ENCODE measurements at places on chromosomes 16 and 17. TPM values are rescaled to one million over a fixed set of nuclear protein-coding genes. Genes with fewer than 3 reads are reported as not detected.

GRCh38 chr17:49753959-49754391 is 10.0 kb downstream of the FAM117A start:
- no peak for DNase-seq
- H3K27ac ChIP-seq: no peak overlapping the region
- H3K27me3 ChIP-seq: no peaks in the 10 kb centered on the region
- H3K4me1 ChIP-seq: peaks cover 65% of the 10 kb centered on the region

DNA sequence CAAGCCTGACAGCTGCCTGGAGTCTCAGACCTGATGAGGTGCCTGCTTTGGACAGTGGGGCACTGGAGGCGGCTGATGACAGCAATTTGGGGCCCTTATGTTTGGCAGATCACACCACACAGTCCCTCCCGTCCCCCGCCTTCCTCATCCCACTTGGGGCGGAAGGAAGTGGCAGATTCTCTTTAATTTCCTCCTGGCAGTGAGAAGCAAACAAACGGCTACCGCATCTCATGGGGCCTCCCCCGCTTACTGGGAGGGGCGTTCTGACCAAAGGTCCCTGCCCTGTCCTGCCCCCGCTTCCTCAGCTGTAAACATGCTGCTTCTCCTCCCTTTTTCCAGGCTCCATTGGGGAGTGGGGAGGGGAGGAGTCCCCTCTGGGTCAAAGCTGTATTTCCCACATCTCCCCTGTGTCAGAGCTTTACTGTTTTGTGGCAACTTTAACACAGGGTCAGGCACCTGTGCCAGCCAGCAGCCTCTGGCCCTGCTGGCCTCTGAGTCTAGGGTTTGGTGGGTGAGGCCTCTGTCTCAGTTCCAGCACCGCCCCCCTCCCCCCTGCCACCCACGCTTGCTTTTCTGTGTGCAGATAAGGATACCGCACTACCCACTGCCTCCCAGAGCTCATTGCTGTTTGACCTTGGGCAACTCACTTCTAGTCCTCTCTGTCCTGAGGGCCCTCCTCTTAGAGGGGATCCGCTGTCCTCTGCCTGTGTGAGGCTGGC is 5.4 kb upstream of the NFATC3 start:
- peak overlapping the region; percentile 66 for H3K4me3 ChIP-seq
- peak; percentile 89 for DNase-seq
- peaks cover 91% of the 10 kb centered on the region for H3K4me1 ChIP-seq
- H3K36me3 ChIP-seq: peaks cover 65% of the 10 kb centered on the region

- H3K36me3 ChIP-seq: peaks cover 11% of the 10 kb centered on the region
- H3K27ac ChIP-seq: peak overlapping the region; percentile 25
- H3K4me3 ChIP-seq: no peak overlapping the region
- H3K27me3 ChIP-seq: no peaks in the 10 kb centered on the region
Measured at GRCh38 chr17:80964544-80964856, 27.1 kb upstream of the CHMP6 start.

DNA sequence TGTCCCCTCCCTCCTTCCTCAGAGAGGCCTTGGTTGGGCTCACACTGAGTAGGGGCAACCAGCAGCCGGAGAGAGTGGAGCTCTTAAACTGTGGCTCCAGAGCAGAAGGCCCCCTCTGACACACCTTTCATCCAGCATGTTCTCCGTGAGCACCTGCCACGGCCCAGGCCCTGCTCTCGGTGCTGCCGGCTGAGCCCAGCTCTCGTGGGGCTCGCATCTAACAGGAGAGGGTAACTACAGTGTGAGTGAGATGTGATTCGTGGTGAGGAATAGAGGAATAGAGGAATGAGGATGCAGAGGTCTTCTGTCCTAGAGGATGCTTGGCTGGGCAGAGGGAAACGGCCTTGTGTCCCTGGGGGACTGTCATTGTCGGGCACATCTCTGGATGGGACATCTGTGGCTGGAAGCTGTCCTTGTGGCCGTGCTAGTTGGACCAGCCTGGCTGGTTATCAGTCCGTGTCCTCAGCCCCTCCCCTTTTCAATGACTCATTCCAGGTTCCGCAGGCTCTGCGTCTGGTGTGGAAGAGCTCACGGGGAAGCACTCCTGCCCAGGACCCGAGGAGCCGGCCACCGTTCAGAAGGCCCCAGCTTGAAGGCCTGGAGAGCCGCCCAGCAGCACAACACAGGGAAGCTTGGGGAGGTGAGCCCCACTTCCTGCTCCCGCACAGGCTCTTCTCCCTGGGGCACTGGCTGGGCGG is 11.9 kb upstream of the DNASE1 start:
- no peak overlapping the region for H3K27ac ChIP-seq
- peaks cover 21% of the 10 kb centered on the region for H3K36me3 ChIP-seq
- DNase-seq: no peak
- H3K27me3 ChIP-seq: no peaks in the 10 kb centered on the region
- H3K4me1 ChIP-seq: peaks cover 10% of the 10 kb centered on the region
- no peak overlapping the region for H3K4me3 ChIP-seq

DNA sequence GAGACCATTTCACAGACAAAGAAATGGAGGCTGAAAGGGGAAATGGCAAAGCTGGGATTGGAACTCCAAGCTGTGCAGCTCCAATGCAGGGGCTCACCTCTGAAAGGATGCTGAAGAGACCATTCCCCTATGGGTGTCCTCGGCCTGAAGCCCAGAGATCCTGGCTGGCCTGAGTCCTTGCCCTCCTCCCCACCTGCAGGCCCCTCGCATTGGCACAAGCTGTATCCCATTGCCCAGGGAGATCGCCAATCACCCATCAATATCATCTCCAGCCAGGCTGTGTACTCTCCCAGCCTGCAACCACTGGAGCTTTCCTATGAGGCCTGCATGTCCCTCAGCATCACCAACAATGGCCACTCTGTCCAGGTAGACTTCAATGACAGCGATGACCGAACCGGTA is 2.6 kb downstream of the CA7 start:
- H3K27me3 ChIP-seq: peaks cover 37% of the 10 kb centered on the region
- DNase-seq: no peak
- no peaks in the 10 kb centered on the region for H3K36me3 ChIP-seq
- peaks cover 26% of the 10 kb centered on the region for H3K4me1 ChIP-seq
- H3K27ac ChIP-seq: no peak overlapping the region

GRCh38 chr16:89144681-89145080 is 26.9 kb upstream of the CDH15 start:
- H3K27ac ChIP-seq: no peak overlapping the region
- peaks cover 33% of the 10 kb centered on the region for H3K36me3 ChIP-seq
- no peak overlapping the region for H3K4me3 ChIP-seq

GRCh38 chr16:57992084-57992483 is 8.4 kb downstream of the ZNF319 start:
- no peak overlapping the region for H3K4me3 ChIP-seq
- peaks cover 22% of the 10 kb centered on the region for H3K4me1 ChIP-seq
- DNase-seq: no peak

- H3K27ac ChIP-seq: no peak overlapping the region
- DNase-seq: no peak
- no peaks in the 10 kb centered on the region for H3K36me3 ChIP-seq
- peaks cover 8% of the 10 kb centered on the region for H3K27me3 ChIP-seq
- H3K4me1 ChIP-seq: peaks cover 20% of the 10 kb centered on the region
Measured at GRCh38 chr17:10126616-10127501, 71.5 kb downstream of the GAS7 start.

GRCh38 chr16:968620-969019 is 2.2 kb downstream of the LMF1 start:
- H3K27ac ChIP-seq: no peak overlapping the region
- H3K4me3 ChIP-seq: peak overlapping the region; percentile 62
- no peak for DNase-seq
- peaks cover 3% of the 10 kb centered on the region for H3K27me3 ChIP-seq
- peaks cover 29% of the 10 kb centered on the region for H3K4me1 ChIP-seq

GRCh38 chr16:89183975-89184676 is 12.6 kb downstream of the CDH15 start:
- H3K4me3 ChIP-seq: no peak overlapping the region
- peaks cover 5% of the 10 kb centered on the region for H3K4me1 ChIP-seq
- no peak overlapping the region for H3K27ac ChIP-seq
- no peak for DNase-seq
- H3K27me3 ChIP-seq: no peaks in the 10 kb centered on the region

GRCh38 chr17:7478276-7479212 is 887 bp downstream of the ZBTB4 start:
- peaks cover 20% of the 10 kb centered on the region for H3K36me3 ChIP-seq
- no peaks in the 10 kb centered on the region for H3K27me3 ChIP-seq
- H3K4me3 ChIP-seq: peak overlapping the region; percentile 94
- H3K4me1 ChIP-seq: peaks cover 71% of the 10 kb centered on the region
- DNase-seq: peak; percentile 74

- H3K27me3 ChIP-seq: peaks cover 15% of the 10 kb centered on the region
- H3K27ac ChIP-seq: no peak overlapping the region
- no peak for DNase-seq
- H3K4me3 ChIP-seq: no peak overlapping the region
- H3K36me3 ChIP-seq: no peaks in the 10 kb centered on the region
- H3K4me1 ChIP-seq: peaks cover 8% of the 10 kb centered on the region
Measured at GRCh38 chr17:79029327-79030009, 5.5 kb downstream of the C1QTNF1 start.

- no peak for DNase-seq
- peaks cover 20% of the 10 kb centered on the region for H3K4me1 ChIP-seq
- no peak overlapping the region for H3K4me3 ChIP-seq
- H3K36me3 ChIP-seq: peaks cover 18% of the 10 kb centered on the region
- H3K27me3 ChIP-seq: no peaks in the 10 kb centered on the region
Measured at GRCh38 chr16:88655053-88655732, 4.3 kb upstream of the CYBA start.

DNA sequence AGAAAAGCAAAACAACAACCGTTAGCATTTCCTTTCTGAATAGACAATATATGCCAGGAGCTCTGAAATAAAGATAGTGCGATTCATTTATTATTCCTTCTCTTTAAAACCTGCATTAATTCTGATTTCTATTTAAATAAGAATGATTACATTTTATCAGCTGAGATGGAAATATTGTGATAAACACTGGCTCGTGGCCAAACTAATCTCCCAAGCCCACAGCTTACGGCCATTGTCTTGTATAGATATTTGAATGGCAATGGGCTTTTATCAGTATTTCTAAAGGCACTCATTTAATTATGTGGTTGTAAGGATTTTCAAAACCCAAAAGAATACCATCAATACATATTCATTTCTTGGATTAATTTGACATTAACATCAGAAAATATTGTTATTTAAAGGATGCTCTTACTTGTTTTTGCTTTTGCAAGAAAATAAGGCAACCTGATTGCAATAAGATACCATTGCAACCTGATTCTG is 123.7 kb upstream of the IRX5 start:
- H3K4me3 ChIP-seq: no peak overlapping the region
- H3K27ac ChIP-seq: no peak overlapping the region
- H3K27me3 ChIP-seq: no peaks in the 10 kb centered on the region
- no peak for DNase-seq
- no peaks in the 10 kb centered on the region for H3K36me3 ChIP-seq

DNA sequence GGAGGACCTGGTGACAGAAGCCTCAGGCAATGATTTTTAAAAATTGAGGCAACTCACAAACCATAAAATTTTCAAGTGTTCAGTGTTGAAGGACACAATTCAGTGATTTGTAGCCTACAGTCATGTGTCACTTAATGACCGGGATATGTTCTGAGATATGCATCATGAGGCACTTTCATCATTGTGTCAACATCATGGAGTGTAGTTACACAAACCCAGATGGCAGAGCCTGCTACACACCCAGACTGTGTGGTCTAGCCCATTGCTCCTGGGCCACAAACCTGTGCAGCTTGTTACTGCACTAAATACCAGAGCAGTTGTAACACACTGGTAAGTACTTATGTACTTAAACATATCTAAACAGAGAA is 1.6 kb downstream of the PRSS41 start:
- H3K27ac ChIP-seq: no peak overlapping the region
- DNase-seq: no peak
- H3K36me3 ChIP-seq: no peaks in the 10 kb centered on the region

GRCh38 chr16:78584213-78584860 is 484.9 kb downstream of the WWOX start:
- no peaks in the 10 kb centered on the region for H3K36me3 ChIP-seq
- H3K27me3 ChIP-seq: no peaks in the 10 kb centered on the region
- H3K27ac ChIP-seq: no peak overlapping the region
- DNase-seq: no peak
- no peaks in the 10 kb centered on the region for H3K4me1 ChIP-seq

GRCh38 chr17:76645481-76645880 is 1.9 kb upstream of the ST6GALNAC1 start:
- H3K27me3 ChIP-seq: peaks cover 14% of the 10 kb centered on the region
- no peak for DNase-seq
- H3K36me3 ChIP-seq: peaks cover 3% of the 10 kb centered on the region
- no peak overlapping the region for H3K4me3 ChIP-seq
- no peak overlapping the region for H3K27ac ChIP-seq

- no peak overlapping the region for H3K27ac ChIP-seq
- no peaks in the 10 kb centered on the region for H3K4me1 ChIP-seq
- DNase-seq: no peak
- H3K4me3 ChIP-seq: no peak overlapping the region
- H3K36me3 ChIP-seq: no peaks in the 10 kb centered on the region
- H3K27me3 ChIP-seq: peaks cover 3% of the 10 kb centered on the region
Measured at GRCh38 chr17:10247810-10248209, 49.4 kb upstream of the GAS7 start.

- no peak for DNase-seq
- H3K27me3 ChIP-seq: peaks cover 8% of the 10 kb centered on the region
- no peaks in the 10 kb centered on the region for H3K4me1 ChIP-seq
- no peak overlapping the region for H3K27ac ChIP-seq
Measured at GRCh38 chr17:81179861-81180260, 13.8 kb upstream of the AATK start.

DNA sequence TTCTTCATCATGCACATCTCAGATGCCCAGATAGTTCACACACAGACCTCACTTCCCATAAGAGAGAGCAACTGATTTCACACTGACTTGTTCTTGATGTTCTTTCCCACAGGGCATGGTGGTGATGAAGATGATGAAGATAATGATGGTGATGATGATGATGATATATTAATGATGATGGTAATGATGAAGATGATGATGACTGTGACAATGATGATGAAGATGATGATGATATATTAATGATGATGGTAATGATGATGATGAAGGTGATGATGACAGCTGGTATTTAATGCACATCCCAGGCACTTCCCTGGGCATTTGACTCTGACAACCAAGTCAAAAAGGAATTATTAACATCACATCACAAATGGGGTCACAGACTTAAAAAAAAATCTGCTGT is 225.2 kb downstream of the MAF start:
- H3K4me1 ChIP-seq: peaks cover 8% of the 10 kb centered on the region
- H3K4me3 ChIP-seq: no peak overlapping the region
- H3K36me3 ChIP-seq: peaks cover 4% of the 10 kb centered on the region
- DNase-seq: no peak
- H3K27me3 ChIP-seq: peaks cover 4% of the 10 kb centered on the region
- no peak overlapping the region for H3K27ac ChIP-seq

GRCh38 chr16:80583466-80583865 is 42.7 kb downstream of the DYNLRB2 start:
- no peak overlapping the region for H3K27ac ChIP-seq
- H3K4me3 ChIP-seq: no peak overlapping the region
- peak; percentile 51 for DNase-seq
- H3K27me3 ChIP-seq: peaks cover 21% of the 10 kb centered on the region
- peaks cover 76% of the 10 kb centered on the region for H3K4me1 ChIP-seq

- no peaks in the 10 kb centered on the region for H3K4me1 ChIP-seq
- no peak for DNase-seq
- H3K4me3 ChIP-seq: no peak overlapping the region
- H3K27me3 ChIP-seq: no peaks in the 10 kb centered on the region
- H3K27ac ChIP-seq: no peak overlapping the region
Measured at GRCh38 chr16:65728167-65728566, 606.3 kb upstream of the CDH11 start.

GRCh38 chr16:65453646-65454045 is 331.8 kb upstream of the CDH11 start:
- no peaks in the 10 kb centered on the region for H3K27me3 ChIP-seq
- no peak overlapping the region for H3K4me3 ChIP-seq

ABCC6 gene
- total RNA-seq: not detected

ADAT1 gene
- total RNA-seq: 51.8 TPM

MFAP4 gene
- total RNA-seq: not detected

KRT25 gene
- not detected for total RNA-seq

FAM171A2 gene
- 0.37 TPM for total RNA-seq

SGCA gene
- not detected for total RNA-seq

PRAC2 gene
- not detected for total RNA-seq

All from activated CD8-positive, alpha-beta T cell treated with anti-CD3 and anti-CD28 coated beads, Interleukin-2, amount 10 ng/mL, durations not matched to agents 7 days and 5 days (primary cell).